Hematopoietic multipotent progenitor cell treated with erythropoietin and hydrocortisone succinate and interleukin-3 and kit ligand, for 4 days (in vitro differentiated cells): ENCODE measurements at places on chromosomes 12 and 14.

GRCh38 chr12:15532364-15532977, 210.2 kb downstream of the PTPRO start:
- peak; percentile 80 for DNase-seq

DNA sequence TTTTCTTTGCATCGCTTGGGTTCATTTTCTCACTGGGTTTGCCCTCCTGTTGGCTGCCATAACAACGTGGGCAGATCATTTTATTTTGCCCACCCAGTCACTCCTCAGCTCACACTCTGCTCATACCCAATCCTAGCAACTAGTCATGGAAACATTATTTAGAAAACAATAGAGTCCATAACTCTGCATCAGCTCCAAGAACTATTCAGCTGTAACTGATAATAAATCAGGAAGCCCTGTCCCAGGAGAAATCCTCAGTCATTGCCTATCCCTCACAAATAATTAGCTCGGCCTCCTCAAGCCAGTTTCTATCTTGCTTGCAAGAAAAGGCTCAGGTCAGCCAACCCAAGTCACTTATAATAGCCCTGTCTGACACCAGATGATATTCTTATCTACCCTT, 43.2 kb downstream of the RTN1 start:
- no peak for DNase-seq

GRCh38 chr12:54221402-54221984, 32.7 kb upstream of the SMUG1 start:
- peak; percentile 20 for DNase-seq

DNA sequence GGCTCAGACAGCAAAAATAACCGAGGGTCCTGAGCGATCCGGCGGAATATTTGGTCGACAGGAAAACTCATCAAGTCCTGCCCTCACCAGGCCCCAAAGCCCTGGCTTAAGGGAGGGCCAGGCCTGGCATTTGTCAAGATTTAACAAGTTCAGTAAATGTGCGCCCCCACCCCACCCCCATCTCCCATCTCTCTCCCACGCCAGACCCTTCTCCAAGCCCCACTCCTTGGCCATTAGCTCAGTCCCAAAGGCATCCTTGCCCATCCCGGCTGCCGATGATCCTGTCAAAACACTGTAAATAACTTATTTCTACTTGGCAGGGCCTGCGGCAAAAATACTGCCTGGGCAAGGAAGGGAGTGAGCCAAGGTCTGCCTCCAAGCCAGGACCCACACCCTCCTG, 52.8 kb downstream of the ITPK1 start:
- no peak for DNase-seq

- peak; percentile 54 for DNase-seq
Measured at GRCh38 chr14:30681752-30682355, 59.7 kb downstream of the SCFD1 start.

DNA sequence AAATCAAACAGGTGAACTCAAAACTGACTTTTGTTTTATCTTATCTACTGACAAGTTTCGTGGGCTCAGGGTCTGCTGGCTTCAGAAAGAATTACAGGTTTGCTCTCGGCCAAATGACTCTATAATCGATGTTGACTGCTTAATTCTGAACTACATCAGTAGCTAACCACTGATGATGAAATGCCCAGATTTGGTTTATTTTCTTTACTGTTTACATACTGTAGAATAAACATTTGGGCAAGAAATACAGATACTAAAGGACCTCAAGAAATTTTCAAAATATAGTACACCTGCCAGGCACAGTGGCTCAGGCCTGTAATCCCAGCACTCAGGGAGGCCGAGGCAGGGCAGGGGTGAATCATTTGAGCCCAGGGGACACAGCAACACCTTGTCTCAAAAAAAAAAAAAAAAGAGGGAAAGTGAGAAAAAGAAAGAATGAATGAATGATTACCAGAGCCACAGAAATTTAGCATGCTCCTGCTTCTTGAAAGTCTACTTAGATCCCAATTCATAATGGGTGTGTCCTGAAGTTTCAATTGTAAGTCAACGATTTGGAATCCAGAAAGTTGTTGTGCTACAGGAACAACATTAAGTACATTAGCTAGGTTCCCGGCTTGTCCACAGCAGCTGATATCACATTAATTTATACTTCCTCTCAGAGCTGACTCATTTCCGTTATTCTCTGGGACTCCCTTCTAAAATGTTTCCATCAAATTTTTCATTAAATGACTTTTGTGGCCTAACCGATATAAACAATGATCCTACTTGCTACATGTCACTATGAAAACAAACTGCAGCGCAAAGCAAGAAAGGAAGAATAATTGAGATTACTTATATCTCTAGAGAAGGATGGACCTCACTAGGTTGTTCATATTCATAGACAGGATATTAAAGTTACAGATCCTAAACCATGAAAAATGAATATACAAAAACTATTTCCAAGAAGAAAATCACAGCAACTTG, 134.3 kb downstream of the MED13L start:
- DNase-seq = peak; percentile 83

- no peak for DNase-seq
Measured at GRCh38 chr12:71085575-71085974, 72.2 kb downstream of the TSPAN8 start.

DNA sequence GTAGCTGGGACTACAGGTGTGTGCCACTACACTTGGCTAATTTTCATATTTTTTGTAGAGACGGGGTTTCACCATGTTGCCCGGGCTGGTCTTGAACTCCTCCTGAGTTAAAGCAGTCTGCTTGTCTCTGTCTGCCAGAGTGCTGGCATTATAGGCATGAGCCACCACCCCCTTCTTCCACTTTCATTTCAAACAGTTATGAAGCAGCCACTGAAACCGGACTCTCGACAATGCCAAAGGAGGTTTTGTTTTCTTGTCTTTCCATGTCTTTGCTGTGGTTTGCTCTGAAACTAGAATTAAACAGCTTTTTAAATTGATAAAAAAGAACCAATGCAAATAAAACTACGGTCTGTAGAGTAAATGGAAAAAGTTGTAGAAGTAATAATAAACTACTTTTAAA, 30.4 kb downstream of the RAP1B start:
- peak; percentile 30 for DNase-seq

DNA sequence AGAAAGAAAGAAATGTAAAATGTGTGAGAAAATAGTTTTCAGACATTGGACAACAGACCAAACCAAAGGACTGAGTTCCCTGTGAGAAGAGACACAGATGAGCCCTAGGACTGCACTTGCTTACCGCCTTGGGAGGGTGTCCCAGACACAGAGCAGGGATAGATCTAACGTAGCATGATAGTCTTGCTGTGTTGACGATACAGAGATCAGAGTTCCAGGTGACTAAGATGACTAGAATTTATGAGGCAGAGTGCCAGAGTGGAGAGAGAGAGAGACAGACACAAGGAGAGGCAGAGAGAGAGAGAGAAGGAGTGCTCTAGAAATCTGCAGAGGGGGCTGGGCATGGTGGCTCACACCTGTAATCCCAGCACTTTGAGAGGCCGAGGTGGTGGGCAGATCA, 148.2 kb upstream of the LMNTD1 start:
- no peak for DNase-seq

DNA sequence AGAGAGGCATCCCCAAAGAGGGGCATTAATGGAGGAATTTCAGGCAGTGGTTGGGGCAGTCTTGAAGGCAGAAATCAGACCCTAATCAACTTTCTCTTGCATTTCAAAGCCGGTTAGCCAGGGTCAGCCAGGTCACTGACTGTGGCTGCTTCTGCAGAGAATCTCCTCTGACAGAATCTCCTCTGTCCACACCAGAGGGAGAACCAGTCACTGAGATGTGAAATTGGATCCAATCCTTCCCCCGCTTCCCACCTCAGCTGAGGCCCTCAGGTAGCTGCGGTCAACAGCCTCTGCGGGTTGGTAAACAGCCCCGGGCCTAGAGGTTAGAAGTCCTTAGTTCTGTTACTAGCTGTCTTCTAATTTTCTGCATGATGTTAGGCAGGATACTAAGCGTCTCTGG, 39.8 kb upstream of the NUAK1 start:
- no peak for DNase-seq

GRCh38 chr14:60212503-60213371, 36.3 kb upstream of the PPM1A start:
- no peak for DNase-seq

DNA sequence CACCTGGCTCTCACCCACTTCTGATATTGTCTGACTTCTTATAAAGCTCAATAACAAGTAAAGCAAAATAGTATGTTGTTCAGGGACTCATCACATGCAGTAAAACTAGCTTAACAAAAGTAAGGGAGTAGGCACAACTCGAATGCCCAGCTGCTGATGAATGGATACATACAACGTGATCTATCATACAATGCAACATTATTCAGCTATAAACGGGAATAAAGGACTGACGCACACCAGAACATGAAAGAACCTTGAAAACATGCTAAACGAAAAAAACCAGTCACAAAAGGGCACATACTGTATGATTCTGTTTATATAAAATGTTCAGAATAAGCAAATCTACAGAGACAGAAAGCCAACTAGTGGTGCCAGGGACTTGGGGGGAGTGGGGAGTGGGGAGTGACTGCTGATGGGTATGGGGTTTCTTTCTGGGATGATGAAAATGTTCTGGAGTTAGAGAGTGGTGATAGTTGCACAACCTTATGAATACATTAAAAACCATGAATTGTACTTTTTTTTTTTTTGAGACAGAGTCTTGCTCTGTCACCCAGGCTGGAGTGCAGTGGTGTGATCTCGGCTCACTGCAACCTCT, 11.1 kb downstream of the PLBD2 start:
- no peak for DNase-seq

GRCh38 chr12:63103494-63104131, 47.4 kb downstream of the AVPR1A start:
- peak; percentile 63 for DNase-seq

- DNase-seq = no peak
Measured at GRCh38 chr12:88448337-88448915, 131.8 kb downstream of the KITLG start.

DNA sequence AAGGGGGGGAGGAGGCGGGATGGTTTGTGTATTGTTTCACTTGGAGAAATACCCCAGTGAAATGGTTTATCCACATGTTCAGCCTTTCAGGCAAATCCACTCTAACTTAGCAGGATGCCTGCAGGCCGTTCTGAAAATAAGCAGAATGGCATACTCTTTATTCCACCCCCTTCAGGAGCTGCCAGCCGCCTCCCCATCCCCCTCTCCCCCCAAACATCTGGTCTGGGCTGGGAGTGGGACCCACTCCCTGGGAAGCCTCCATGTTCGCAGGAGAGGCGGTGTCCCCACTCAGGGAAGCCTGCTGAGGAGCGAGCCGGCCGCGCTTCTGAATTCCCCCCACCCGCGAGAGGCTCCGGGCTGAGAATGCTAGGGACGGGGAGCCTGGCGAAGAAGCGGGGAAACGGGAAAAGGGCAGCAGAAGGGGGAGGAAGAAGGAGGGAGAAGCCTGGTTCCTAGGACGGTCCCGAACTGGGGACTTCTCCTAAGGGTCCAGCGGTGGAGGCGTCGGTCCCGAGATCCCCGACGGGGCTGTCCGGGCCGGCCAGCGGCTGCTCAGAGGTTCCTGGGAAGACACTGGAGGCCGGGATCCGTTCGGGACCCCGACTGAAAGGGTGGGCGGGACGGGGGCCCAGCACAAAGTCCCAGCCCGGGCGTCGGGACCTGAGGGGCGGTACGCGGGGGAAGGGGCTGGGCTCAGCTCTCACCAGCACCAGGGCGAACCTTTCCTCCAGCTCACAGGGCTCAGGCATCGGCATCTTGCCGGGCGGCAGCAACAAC, 666 bp downstream of the FMNL3 start:
- DNase-seq = no peak

DNA sequence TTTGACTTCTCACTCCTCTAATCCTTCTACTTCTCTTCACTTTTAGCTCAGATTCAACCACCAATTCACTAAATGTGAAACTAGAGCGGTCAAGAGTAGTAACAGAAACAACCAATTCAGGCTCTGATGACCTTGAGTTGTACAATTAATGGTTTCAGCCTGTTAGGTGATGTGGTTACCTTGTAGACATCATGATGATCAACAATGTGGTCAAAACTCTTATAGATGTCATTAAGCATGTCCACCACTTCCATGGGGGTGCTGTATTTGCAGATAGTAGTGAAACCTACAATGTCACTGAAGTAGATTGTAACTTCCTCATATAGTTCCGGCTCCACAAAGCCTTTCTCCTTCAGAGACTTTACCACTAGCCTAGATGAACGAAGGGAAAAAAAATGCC, 54.1 kb upstream of the PLBD1 start:
- DNase-seq = peak; percentile 57

DNA sequence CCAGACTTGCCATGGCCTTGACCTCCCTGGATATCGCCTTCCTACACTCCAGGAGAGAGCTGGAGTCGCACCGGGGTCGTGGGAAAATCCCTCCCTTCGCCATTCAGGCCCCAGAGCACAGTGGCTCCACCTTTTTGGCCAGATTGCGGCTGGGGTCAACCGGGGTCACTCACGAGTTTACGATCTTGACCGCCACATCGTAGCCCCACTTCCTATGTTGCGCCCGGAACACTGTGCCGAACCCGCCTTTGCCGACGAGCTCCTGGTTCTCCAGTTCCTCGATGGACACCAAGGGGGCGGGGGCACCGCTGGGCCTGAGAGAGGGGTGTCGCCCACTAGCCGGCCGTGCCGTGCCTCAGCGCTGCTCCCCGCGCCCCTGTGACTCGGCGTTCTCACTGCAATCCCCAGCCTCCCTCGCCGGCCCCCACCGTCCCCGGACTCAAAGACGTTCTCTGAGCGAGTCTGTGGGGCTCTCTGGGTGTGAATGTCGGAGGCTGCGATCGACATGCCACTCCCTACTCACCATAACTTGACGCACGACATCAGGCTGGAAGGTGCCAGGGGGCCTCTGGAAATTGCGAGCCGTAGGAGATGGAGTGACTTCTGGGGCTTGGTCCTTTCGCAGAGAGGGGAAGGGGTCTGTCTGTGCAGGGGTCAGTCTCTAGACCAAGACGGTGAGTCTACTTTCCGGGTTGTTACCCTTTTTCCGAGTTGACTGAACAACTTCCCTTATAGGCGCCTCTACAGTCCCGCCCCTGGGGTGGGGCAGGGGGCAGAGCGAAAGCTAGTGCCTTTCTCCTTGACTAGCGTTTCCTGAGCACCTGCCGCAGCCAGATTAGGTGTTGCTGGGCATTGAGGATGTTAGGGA, at the start of gene RIPK3:
TSS of gene RIPK3 (minus strand) at position 708 of the 868 bp plus-strand sequence. CDS start at position 543, 165 bp downstream.
- DNase-seq = peak; percentile 78

DNA sequence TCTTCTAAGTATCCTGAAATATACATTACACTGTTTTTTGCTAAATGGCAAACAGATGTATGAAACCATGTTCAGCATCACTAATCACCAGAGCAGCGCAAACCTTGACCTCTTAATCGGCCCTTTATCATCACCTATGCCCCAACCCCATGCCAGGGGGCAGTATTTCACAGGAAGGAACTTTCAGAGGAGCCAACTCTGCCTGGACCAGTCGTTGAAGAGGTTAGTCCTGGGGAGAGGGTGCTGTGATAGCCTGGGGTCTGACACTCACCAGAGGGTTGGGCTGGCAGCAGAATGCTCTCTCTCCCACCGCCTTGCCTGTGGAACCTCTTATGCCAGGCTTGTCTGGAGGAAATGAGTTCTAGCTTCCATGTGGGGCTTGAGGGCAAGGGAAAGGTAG, 411.7 kb downstream of the TMEM117 start:
- DNase-seq = peak; percentile 1

GRCh38 chr12:100027671-100028070, 42.9 kb upstream of the ANKS1B start:
- no peak for DNase-seq
